ENCODE measurements at places on chromosomes 2 and 18.
A peak's percentile ranks its signal among the peaks of the same experiment; 100 is the strongest.

- no peak for DNase-seq
Observed at GRCh38 chr2:239285071-239285931, 115.5 kb downstream of the HDAC4 start.

DNA sequence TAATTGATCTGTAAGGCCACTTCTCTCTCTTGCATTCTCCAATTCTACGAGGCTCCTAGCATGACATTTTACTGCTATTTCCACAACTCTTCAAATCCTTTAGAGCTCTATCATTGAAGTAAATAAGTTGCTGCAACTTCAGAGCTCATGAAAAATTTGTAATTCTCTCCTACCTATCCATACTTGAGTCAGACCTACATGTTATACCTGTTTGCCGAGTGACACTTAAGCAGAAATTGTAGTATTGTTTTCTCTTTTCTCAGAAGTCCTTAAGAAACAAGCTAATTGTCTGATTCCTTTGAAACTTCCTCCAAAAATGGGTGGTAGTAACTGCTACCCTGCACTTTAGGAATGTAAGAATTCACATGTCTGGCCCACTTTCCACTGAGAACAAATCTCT is 26.1 kb downstream of the GALM start:
- DNase-seq, result no peak

- no peak for DNase-seq
Observed at GRCh38 chr18:58061349-58061748, 17.3 kb downstream of the NEDD4L start.

DNA sequence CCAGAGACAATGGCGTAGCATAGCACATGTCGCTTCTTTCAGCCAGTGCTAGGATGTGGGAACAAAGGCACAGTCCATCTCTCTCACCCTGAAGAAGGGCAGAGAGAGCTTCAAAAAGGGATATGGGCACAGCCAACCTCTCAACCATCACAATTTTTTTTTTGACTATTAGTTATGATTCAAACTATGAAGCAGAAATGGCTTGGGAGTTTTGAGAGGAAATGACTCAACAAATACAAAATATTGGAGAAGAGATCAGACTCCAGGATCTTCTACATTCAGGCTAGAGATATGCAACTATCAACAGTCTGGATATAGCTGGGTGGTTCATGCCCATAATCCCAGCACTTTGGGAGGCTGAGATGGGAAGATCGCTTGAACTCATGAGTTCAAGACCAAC is 109.1 kb downstream of the MCFD2 start:
- no peak for DNase-seq

GRCh38 chr2:238097988-238098871 is 1.9 kb upstream of the ESPNL start:
- peak; percentile 91 for DNase-seq

Measured in GM19239 (cell line).